Muscle of leg (tissue), 16 donors: ENCODE measurements at places on chromosomes 5 and 9. TPM values are rescaled to one million over a fixed set of nuclear protein-coding genes. Genes with fewer than 3 reads are reported as not detected.

DNA sequence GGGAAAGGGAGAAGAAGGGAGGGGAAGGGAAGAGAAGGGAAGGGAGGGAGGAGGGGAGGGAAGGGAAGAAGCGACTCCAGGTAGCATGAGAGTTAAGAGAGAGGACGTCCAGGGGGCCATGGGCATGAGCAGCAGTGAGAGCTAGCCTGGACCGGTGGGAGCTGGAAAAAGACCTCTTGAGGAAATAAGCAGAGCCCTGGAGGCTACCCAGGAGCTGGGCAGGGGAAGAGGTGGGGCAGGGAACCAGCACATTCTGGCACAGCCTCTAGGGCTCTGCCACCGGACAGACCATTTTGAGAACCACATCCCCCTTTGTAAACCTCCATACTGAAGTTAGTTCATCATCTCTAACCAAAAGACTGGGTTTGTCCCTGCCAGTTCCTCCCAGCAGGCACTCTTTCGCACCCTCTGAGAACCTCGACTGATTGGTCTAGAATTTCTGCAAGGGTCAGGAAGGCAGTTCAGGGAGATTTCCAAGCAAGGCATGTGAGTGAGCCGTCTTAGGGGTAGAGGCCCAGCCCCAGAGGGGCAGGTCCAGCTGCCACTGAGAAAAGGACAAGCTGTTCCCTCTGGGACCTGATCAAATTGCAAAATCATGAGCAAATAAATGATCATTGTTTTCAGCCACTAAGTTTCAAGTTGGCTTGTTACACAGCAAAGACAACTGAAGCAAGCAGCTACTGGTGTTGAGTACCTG is 11.6 kb downstream of the NAIF1 start:
- no peak for DNase-seq

- no peak for DNase-seq
These were observed 79.1 kb downstream of the FEM1C start for GRCh38 chr5:115465431-115465830.

GRCh38 chr9:91914404-91914803 is 35.6 kb downstream of the ROR2 start:
- no peak for DNase-seq

KCNV2 gene
- 0.20 TPM for polyA plus RNA-seq

GRCh38 chr9:34501889-34502425 is 20.8 kb downstream of the ENHO start:
- peak; percentile 89 for DNase-seq

DNA sequence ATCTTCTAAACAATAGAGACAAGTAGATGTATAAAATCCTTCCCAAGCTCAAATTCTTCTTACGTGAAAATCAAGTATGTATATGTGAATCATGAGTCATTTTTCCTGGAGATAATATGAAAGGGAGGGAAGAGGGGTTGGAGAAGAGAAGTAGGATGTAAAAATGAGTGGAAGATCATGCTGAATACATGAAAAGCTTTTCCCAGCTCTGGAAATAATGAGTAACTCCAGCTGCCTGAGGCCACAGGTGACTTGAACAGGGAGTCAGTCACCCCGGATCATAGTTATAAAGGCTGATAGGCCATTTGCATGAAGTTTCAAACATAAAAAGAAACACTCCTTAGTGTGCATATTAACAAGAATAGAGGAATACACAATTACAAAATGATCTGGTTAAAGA is 486.7 kb downstream of the EFNA5 start:
- no peak for DNase-seq

SH3TC2 gene
- polyA plus RNA-seq, result 1.1 TPM
